ENCODE measurements at places on chromosomes 5 and 9.

DNA sequence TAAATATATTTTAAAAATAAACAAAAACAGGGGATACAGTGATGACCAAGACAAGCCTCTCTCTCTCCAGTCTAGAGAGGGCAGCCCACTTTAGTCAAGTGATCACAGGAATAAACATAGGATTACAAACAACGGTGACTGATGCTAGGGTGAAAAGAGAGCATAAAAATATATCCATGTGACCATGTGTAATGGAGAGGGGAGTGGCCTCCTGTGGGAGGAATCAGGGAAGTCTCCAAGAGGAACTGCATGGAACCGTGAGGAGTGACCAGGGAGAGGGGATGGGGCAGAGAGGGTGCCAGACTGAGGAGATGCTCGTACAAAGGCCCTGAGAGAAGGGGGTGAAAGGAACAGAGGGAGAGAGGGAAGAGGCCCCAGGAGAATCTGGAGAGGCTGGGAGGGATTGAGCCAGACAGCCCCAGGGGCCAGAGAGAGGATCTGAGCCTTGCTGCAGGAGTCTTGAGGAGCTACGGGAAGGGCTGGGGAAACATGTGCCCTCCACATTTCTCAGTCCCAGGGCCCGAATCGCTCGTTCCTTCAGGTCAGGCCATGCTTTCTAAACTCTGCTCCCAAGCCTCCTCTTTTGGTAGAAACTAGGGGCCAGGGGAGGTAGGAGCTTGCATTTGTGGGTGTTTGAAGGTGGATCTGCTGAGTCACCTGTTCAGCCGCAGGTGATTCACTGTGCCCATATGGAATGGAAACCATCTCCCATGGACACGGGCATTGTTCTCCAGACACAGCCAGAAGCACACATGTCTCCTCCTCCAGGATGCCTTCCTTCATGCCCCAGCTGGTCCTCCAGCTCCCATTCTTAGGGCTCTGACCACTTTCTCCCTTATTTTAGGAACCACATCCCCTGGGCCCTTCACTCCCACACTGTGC lies 63.8 kb downstream of the PAX5 start:
- no peak for DNase-seq

- DNase-seq: no peak
Observed at GRCh38 chr9:20358207-20358606, 264.1 kb downstream of the MLLT3 start.

- no peak for DNase-seq
Observed at GRCh38 chr9:69036309-69036708, 757 bp downstream of the FXN start.

DNA sequence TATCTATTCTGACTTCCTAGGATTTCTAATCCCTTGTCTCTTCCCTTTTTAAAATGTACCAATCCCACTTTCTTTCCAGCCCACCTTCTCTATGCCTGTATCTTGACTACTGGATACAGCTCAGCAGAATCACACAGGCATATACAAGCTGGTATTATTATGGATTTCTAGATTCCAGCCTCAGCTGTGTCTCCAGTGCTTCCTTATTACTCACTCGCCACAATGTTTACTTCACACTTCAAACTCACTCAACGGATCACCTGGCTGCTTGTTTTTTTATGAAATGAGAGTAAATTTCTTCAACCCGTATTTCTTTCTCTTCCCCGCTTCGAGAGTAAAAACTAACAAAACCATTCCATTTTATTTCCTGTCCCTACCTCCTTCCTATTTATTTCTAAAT lies 38.8 kb downstream of the CWC27 start:
- DNase-seq: no peak

- DNase-seq: peak; percentile 77
Observed at GRCh38 chr9:111483439-111483857, 735 bp downstream of the ECPAS start.

GRCh38 chr9:121217609-121218292 lies 16.1 kb upstream of the RAB14 start:
- DNase-seq: no peak

DNA sequence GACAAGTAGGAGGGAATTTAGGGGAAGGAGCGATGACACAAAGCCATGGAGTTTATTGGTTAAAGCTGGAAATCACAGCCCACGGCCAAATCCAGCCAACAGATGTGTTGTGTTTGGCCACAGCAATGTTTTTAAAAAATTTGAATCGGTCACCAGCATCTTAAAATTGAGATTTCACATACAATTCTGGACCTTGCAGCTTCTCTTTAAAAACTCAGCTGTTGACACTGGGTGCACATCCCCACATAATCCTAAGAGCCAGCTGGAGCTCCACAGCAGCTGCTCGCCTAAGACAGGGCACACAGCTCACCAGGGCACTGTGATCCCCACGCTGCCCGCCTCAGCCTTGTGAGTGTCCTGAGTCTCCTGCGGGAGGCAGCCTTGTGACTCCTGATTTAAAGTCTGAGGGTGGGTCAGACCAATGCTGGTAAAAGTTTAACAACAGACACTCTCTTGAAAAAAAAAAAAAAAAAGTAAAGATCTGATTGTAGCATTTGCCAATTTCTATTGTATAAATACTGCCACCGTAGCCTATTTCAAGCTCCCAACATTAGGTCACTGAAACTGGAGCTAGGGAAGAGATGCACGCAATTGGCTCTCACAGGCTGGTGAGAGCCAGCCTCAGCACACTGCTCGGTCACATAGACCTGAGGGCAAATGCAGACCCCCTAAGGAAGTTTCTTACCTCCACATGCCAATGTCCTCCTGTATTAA lies 124.8 kb downstream of the HSD17B3 start:
- DNase-seq: peak; percentile 69

- DNase-seq: no peak
Observed at GRCh38 chr9:5178126-5178805, 7.2 kb downstream of the INSL6 start.

GRCh38 chr9:136365775-136366222 lies 2.3 kb upstream of the DNLZ start:
- no peak for DNase-seq

Data from eye (tissue), 1 donor.